ENCODE measurements at places on chromosomes 2 and 18.

- H3K4me3 ChIP-seq, result no peak overlapping the region
- H3K4me1 ChIP-seq, result peaks cover 16% of the 10 kb centered on the region
- H3K36me3 ChIP-seq, result peaks cover 4% of the 10 kb centered on the region
- H3K27ac ChIP-seq, result no peak overlapping the region
- no peaks in the 10 kb centered on the region for H3K27me3 ChIP-seq
Observed at GRCh38 chr18:23279931-23280330, 144.6 kb downstream of the CABLES1 start.

GRCh38 chr18:79986726-79987125, 1.6 kb downstream of the TXNL4A start:
- H3K4me1 ChIP-seq, result peaks cover 58% of the 10 kb centered on the region
- peaks cover 63% of the 10 kb centered on the region for H3K36me3 ChIP-seq
- H3K4me3 ChIP-seq, result peak overlapping the region; percentile 94
- no peak for DNase-seq

GRCh38 chr2:18611604-18612003, 22.2 kb upstream of the NT5C1B start:
- H3K36me3 ChIP-seq, result peaks cover 2% of the 10 kb centered on the region
- no peak overlapping the region for H3K4me3 ChIP-seq
- no peaks in the 10 kb centered on the region for H3K4me1 ChIP-seq
- no peak overlapping the region for H3K27ac ChIP-seq

DNA sequence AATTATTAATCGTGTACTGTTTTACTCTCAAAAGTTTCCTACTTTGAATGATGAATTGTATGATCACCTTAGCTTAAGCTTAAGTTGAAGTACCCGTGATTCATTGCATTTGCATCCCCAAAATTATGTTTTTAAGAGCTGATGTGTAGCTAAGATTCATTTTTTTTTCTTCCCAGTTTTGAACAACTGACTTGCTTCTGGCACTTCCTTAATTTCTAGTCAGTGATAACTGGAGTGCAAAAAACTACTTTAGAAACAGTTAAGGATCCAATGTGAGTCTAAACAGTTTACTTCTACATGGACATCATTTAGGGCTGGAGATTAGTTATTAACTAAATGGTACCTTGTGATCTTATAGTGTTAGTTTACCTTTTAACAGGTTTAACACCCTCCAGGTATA, 124.0 kb upstream of the CAVIN2 start:
- peaks cover 14% of the 10 kb centered on the region for H3K27me3 ChIP-seq
- H3K4me3 ChIP-seq, result no peak overlapping the region
- no peaks in the 10 kb centered on the region for H3K36me3 ChIP-seq
- DNase-seq, result no peak
- H3K27ac ChIP-seq, result no peak overlapping the region

- H3K36me3 ChIP-seq, result no peaks in the 10 kb centered on the region
- H3K27me3 ChIP-seq, result no peaks in the 10 kb centered on the region
- H3K4me1 ChIP-seq, result no peaks in the 10 kb centered on the region
- H3K27ac ChIP-seq, result no peak overlapping the region
Observed at GRCh38 chr2:117481608-117482007, 332.9 kb upstream of the DDX18 start.

- no peak overlapping the region for H3K27ac ChIP-seq
- no peak for DNase-seq
- H3K27me3 ChIP-seq, result no peaks in the 10 kb centered on the region
- no peaks in the 10 kb centered on the region for H3K36me3 ChIP-seq
- no peaks in the 10 kb centered on the region for H3K4me1 ChIP-seq
- H3K4me3 ChIP-seq, result no peak overlapping the region
Observed at GRCh38 chr2:40435426-40436092, 16.3 kb downstream of the SLC8A1 start.

GRCh38 chr2:69375494-69376353, 11.3 kb downstream of the GFPT1 start:
- no peaks in the 10 kb centered on the region for H3K27me3 ChIP-seq
- DNase-seq, result no peak
- H3K4me3 ChIP-seq, result no peak overlapping the region
- H3K4me1 ChIP-seq, result peaks cover 23% of the 10 kb centered on the region
- H3K27ac ChIP-seq, result no peak overlapping the region

DNA sequence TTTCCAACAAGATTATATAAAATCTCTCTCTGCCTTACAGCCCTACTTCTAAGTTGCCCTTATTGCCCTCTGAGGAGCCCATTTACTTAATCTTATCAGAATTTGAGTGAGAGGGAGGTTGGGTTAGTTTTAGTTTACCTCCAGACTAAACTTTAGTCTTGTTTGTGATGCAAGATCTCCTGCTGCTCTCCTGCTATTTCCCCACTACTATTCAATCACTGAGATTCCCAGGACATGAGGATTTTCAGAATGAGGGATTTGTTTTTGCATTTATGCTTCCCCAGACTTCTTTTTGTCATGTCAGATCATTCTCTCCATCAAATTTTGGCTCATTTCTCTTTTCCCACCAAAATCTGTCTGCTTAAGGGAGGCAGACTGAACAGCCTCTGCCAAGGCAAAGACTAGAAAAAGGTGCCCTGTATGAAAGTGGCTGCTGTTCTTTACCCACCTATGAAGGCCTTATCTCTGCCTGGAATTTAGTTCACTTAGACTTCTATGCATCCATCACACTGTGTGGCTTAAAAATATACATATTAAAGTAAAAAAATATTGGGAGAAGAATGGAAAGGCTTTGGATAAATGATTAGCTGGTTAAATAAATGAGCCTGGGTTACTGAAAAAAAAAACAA, 401.3 kb downstream of the PID1 start:
- DNase-seq, result no peak
- no peak overlapping the region for H3K4me3 ChIP-seq
- H3K27ac ChIP-seq, result no peak overlapping the region
- no peaks in the 10 kb centered on the region for H3K36me3 ChIP-seq

DNA sequence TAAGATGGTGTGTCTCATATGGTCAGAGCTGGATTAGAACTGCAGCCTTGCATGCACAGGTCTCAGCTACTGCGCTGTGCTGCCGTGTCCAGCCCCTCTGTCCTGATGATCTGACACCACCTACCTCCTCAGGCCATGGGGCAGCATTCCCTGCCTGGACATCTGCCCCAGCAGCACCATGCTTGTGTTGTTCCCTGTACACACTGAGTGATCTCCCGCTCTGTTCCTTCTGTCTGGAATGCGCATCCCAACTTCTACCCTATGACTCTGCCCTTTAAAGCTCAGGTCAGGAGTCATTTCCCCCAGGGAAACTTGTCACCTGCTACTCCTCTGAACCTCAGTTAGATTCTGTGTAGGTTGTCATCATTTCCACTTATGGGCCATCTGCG, 157.4 kb upstream of the TTC39C start:
- no peak overlapping the region for H3K4me3 ChIP-seq
- H3K27me3 ChIP-seq, result no peaks in the 10 kb centered on the region
- H3K27ac ChIP-seq, result no peak overlapping the region
- peaks cover 17% of the 10 kb centered on the region for H3K4me1 ChIP-seq

DNA sequence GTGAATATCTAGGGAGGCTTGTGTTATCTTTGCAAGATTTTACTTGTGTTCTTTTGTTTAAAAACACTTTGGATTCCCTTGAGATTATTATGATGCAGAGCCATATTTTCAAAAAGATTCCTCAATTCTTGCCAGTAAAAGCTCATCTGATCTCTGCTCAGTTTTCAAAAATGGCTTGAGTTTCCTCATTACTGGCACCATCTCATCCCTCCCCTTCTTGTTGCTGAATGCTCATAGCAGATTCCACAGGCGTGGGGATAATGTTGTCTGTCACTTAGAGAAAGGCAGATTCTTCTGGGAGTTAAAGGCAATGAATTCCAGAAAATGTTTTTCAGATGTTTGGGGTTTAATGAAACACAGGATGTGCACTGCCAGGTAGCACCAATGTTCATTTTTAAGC, 170.4 kb upstream of the TANK start:
- no peaks in the 10 kb centered on the region for H3K36me3 ChIP-seq
- no peak overlapping the region for H3K27ac ChIP-seq
- no peak for DNase-seq
- H3K27me3 ChIP-seq, result no peaks in the 10 kb centered on the region

DNA sequence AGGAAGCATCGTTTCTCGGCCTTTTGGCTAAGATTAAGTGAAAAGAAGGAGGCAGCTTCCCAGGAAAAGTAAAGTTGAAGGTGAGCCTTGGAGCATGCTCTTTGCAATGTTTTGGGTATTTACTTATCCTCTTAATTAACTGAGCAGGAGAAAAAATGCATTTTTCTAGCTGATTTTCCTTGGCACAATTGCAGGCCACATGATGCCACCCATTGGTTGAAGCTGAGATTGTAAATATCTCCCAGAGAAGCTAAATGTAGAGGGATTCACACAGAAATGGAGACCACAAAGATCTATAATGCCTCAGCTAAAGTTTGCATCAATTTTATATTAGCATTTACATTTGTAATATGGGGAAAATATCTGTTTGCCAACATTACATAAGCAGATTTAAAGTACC, 294.1 kb downstream of the KCNS3 start:
- H3K27me3 ChIP-seq, result peaks cover 8% of the 10 kb centered on the region
- no peaks in the 10 kb centered on the region for H3K4me1 ChIP-seq
- H3K4me3 ChIP-seq, result no peak overlapping the region
- H3K36me3 ChIP-seq, result no peaks in the 10 kb centered on the region

DNA sequence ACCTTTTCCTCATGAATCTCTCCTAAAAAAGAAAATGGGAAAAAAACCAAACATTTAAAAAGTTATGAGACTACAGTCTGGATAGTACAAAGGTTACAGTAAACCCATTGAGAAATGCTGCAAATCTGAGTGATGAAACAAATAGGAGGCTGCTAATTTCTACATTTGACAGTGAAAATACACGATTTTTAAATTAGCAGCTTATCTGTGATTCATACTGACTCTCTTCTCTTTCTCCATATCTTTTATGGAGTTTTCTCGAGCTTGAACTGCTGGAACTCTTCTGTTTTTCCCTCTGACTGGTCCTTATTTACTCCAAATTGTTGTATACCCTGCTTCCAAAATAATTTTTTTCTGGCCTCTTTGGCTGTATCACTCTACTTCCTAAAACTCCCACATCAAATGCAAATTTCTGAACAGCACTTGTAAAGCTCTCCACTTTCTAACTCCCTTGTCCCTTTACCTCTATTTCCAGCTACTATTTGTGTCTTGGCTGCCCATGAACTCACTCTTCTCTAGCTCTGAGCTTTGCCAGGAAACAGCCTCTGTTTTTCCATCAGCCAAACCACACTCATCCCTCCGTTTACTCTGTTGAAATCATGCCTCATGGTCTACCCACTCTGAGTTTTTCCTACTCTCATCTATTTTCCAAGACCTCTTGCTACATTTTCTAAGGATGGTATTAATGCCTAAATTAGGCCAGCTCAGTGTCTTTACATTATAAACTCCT, 73.7 kb downstream of the RBMS1 start:
- DNase-seq, result no peak
- no peak overlapping the region for H3K4me3 ChIP-seq
- H3K4me1 ChIP-seq, result peaks cover 83% of the 10 kb centered on the region
- H3K36me3 ChIP-seq, result peaks cover 4% of the 10 kb centered on the region
- H3K27ac ChIP-seq, result peak overlapping the region; percentile 76

GRCh38 chr2:119536211-119536610, 8.0 kb upstream of the CFAP221 start:
- no peak overlapping the region for H3K27ac ChIP-seq
- H3K4me1 ChIP-seq, result no peaks in the 10 kb centered on the region
- H3K36me3 ChIP-seq, result no peaks in the 10 kb centered on the region
- DNase-seq, result no peak
- no peak overlapping the region for H3K4me3 ChIP-seq
- H3K27me3 ChIP-seq, result peaks cover 19% of the 10 kb centered on the region

GRCh38 chr18:939958-940357, 35.3 kb downstream of the ADCYAP1 start:
- H3K4me1 ChIP-seq, result no peaks in the 10 kb centered on the region
- H3K36me3 ChIP-seq, result no peaks in the 10 kb centered on the region
- no peak overlapping the region for H3K27ac ChIP-seq
- DNase-seq, result no peak
- peaks cover 11% of the 10 kb centered on the region for H3K27me3 ChIP-seq

DNA sequence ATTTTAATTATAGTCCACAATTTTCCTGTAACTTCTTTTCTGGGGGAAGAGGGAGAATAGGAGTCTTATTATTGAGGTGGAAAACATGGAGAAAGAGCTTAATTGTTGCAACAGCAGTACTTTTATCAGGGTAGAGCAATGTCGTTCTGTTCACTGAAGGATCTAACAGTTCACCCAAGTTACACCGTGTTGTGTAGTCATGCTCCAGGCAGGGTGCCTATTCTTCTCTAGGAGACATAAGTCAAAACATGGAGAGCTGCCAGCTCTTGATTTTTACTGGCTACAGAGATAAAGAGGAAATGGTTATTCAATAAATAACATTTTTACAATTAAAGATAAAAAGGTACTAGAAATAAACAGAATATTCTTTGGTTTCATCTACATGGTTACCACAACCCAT, 594.3 kb upstream of the NETO1 start:
- H3K4me3 ChIP-seq, result no peak overlapping the region
- H3K36me3 ChIP-seq, result no peaks in the 10 kb centered on the region
- H3K4me1 ChIP-seq, result no peaks in the 10 kb centered on the region
- DNase-seq, result no peak
- H3K27me3 ChIP-seq, result no peaks in the 10 kb centered on the region

DNA sequence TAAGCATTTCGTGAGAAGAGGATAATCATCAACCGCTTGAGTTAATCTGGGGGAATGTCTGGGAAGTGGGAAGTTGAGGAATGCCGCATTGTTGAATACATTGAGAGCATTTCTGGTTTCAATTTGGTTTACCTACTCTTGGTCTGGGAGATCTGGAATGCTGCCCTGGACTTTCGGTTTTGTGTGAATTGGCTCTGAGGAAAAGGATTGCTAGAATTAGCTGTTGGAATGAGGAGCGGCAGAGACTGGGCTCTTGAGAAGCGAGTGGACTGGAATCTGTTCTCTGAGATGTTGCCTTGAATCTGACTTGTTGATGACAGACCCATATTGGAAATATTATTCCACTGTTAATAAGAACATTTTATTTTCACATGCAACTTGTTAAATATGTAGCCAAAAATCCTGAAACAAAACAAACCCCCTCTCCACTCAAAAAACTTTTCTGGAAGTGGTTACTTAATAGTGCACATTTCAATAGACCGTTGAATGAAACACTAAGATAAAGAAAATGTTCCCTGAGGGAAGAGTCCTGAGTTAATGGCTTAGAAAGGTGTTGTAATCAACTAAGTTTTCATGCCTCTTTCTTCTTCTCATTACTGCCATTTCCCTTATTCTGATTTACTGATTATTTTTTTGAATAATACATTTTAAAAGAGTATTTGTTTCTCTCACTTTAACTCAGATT, 50.8 kb downstream of the PTPRM start:
- no peak for DNase-seq
- no peak overlapping the region for H3K27ac ChIP-seq
- no peaks in the 10 kb centered on the region for H3K4me1 ChIP-seq
- H3K27me3 ChIP-seq, result no peaks in the 10 kb centered on the region

GRCh38 chr2:166491461-166491860, 2.6 kb downstream of the SCN7A start:
- H3K4me3 ChIP-seq, result no peak overlapping the region
- no peak overlapping the region for H3K27ac ChIP-seq
- H3K27me3 ChIP-seq, result peaks cover 16% of the 10 kb centered on the region

GRCh38 chr2:108396845-108397244, 19.1 kb downstream of the SULT1C4 start:
- no peaks in the 10 kb centered on the region for H3K4me1 ChIP-seq
- DNase-seq, result no peak
- no peaks in the 10 kb centered on the region for H3K36me3 ChIP-seq
- peaks cover 2% of the 10 kb centered on the region for H3K27me3 ChIP-seq
- no peak overlapping the region for H3K27ac ChIP-seq
